ENCODE measurements at places on chromosomes 5 and 9.

DNA sequence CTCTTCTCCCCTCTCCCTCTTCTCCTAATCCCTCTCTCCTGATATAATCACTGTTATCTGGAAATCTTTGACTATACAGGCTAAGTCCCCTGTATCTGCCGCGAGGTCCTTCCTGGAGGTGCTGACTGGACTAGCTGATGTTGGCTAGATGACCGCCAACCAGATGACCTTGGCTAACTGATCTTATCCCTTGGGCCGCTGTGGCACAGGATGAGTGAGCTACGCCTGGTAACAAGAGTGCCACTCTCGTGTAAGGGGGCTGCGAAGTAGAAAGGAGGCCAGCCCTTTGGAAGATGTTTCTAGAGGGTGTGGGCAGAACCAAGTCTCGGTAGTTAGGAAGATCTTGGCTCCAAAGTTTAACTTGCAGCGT, 345 bp upstream of the PRRC1 start:
- DNase-seq = peak; percentile 17

- no peak for DNase-seq
Measured at GRCh38 chr9:126401107-126401506, 74.5 kb downstream of the MVB12B start.

DNA sequence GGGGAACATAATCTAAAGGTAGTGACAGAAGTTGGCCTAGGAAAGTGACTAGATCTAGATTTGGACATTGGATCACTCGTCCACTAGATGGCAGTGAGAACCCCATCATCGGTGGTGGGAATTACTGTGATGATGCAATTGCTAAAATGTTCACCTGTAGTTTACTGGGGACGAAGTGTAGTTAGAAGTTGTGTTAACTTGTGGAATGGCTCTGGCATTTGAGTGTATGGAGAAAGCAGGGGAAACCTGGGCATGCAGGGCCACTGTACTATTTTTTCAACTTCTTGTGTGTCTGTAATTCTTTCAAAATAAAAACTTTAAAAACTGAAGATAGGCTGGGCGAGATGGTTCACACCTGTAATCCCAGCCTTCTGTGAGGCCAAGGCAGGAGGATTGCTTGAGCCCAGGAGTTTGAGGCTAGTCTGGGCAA, 75.5 kb downstream of the PHAX start:
- no peak for DNase-seq

DNA sequence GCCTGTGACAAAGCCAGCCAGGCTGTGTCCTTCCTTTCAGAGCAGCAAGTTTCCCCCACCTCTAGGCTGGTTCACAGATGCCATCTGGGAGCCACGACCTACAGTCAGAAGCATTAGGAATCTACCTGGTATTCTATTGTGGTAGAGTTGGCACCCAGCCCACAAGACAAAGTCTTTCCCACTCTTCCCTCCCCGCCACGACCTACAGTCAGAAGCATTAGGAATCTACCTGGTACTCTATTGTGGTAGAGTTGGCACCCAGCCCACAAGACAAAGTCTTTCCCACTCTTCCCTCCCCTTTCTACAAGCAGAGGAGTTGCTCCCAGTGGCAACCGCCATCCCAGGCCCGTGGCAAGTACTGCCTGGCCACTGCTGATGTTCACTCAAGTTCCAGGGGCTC, 157.8 kb upstream of the TNC start:
- DNase-seq = no peak

DNA sequence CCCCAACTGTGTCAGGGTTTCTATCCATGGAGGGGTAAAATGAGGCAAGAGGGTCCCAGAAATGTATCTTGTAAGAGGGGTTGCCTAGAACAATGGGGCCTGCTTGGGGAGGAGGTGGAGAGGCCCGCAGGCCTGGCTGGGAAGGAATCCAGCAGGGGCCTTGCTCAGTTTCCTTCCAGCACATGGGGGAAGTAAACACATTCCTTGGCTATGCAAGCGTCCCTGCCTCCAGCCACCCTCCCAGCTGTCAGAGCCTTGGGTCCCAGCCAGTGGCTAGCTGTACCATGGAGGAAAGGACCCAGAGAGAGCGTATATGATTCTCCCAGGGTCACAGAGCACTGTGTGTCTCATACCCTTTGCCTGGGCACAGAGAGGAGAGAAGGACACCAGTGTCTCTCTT, 71.1 kb upstream of the IL17B start:
- no peak for DNase-seq

- no peak for DNase-seq
Measured at GRCh38 chr9:105854026-105854782, 159.9 kb downstream of the TMEM38B start.

- DNase-seq = no peak
Measured at GRCh38 chr5:66644111-66644510, 47.9 kb downstream of the MAST4 start.

DNA sequence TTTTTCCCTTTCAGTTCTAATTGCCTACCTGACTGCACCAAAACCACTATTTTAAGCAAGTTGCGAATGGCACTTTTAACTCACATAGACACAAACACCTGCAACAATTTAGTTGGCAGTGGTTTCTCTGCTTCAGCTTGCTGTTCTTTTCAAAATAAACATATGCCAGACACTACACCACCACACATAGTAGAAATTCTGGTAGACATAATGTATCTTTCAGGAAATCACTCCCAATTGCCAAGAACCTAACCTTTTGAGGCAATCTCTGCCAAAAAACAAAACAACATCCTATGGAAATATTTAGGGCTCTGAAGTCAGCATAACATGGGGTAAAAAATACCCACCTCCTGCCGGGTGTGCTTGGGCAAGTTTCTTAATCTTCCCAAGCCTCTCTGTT, 27.7 kb downstream of the GLIS3 start:
- DNase-seq = no peak

DNA sequence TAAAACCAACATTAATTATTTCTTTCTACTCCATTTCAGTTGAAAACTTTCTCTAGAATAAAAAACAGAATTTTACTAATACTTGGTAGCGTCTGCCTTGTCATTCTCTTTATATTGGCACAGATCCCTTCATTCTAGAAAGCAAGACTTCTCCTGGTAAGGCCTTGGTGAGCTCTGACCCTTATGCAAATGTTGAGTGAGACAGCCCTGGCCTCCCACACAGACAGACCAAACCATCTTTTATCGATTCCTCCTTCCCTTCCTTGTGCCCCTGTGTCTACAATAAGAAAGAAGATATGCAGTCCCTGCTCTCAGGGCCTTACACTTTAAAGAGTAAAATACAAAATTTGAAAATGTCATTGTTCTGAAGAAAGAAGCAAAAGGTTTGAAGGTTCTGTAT, 262.2 kb downstream of the EFNA5 start:
- DNase-seq = no peak

DNA sequence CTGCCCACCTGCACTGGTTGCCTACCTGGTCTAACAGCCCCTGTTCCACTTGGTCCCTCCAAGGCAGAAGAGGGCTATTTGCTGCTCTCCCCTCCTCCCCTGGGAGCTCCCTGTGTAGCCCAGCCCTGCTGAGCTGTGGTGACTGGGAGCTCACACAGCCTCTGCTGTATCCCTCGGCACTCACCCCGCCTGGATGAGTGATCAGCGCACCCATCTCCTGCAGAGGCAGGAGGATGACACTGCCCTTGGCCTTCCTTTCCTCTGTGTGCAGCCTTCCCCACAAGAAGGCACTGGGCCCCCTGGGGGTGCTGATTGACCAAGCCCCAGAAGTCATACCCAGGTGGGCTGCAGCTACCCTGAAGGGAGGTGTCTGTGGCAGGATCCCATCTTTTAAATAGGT, 134.2 kb downstream of the ADAMTS2 start:
- no peak for DNase-seq

DNA sequence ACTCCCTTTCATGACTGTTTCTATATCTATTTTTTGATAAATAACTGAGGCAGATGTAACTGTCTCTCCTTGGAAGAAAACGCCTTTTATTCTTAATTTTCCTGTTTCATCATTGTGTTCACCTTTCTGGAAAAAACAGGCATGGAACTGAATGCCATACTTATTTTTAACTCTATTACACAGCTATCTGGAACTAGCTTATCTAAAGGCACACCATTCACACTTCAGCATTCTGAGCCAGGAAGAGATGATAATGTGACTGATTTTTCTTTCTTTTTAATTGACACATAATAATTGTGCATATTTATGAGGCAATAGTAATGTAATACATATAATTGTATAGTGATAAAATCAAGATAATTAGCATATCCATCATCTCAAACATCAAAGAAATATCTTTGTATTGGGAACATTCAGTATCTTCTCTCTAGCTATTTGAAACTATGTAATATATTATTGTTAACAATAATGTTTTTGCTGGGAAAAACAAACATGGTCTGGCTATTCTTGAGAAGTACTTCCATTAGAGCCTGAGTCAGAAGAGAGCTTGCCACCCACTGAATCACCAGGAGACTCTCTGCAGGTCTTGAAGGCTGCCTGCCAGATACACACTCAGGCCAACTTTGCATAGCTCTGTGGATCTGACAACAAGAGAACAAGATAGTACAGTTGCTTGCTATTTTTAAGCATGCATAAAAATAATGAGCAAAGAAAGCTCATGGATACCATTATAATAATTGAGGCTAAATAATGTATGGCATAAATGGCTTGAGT, 501.0 kb upstream of the EDIL3 start:
- no peak for DNase-seq

DNA sequence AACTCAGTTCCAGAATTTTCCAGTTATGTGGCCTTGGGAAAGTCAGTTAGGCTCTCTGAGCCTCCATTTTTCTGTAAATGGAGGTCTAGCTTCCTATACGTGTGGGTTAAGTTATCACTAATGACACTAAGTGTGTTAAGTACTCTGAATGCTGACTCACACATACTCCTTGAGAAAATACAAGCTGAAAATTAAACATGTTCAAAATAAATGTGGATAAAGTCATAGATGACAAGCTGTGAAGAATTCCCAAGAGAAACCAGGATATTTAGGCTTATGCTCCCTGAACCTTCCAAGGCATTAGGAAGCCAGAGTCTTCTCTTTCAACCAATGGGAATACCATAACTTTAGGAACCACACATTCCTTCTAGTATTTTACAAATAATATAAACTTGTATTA, 58.1 kb downstream of the ABCA1 start:
- DNase-seq = no peak

- no peak for DNase-seq
Measured at GRCh38 chr5:33257807-33258429, 182.8 kb upstream of the TARS1 start.

DNA sequence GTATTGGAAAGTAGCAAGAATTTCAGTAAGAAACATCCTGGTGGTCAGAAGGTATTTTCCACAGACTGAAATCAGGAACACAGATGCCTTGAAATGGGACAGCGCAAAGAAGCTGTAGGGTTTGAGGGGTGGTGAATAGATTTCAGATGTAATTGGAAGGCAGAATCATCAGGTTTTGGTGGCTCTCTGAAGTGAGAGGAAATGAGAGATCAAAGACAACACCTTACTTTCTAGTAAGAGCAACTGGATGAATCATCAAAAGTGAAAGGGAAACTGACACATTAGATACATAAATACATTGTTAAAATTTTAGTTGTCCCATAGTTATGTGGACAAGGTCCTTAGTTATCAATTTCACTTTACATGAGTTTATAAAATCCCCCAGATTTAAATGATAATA, 188.2 kb upstream of the SLC27A6 start:
- no peak for DNase-seq

- no peak for DNase-seq
Measured at GRCh38 chr9:14077672-14078071, 236.3 kb downstream of the NFIB start.

DNA sequence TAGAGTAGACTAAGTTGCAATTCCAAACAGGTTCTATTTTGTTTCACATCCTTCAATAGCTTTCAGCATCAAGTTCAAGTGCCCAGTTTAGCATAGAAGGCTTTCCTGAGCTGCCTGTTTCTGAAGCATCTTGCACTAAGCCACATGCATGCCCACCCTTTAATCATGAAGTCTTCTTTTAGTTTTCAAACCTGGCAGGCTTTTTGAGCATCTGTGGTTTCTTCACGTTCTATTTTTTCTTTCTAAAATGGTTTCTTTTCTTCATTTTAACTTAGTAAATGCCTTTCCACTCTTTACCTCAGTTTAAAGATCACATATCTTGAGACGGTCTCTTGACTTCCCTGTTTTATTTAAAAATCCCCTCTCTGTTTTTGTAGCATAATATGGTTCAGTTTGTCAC, 360.1 kb downstream of the MAN2A1 start:
- no peak for DNase-seq

DNA sequence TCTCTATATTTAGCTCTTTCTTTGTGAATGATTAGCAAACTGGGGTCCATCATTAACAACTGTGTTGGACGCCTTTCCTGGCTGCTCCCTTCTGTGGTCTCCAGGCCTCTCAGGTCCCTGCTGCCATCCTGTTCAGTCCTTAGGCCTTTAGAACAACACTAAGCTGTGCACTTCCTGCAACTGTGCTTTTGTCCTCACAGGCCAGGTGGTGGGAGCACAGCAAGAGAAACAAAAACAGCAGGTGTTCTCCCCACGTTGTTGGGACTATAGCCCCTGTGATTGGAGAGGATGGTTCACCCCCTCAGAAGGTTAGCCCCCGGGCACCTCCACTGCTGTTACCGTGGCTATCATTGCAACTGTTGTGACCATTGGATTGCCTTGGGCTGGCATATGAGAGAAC, 41.7 kb upstream of the CLINT1 start:
- no peak for DNase-seq

DNA sequence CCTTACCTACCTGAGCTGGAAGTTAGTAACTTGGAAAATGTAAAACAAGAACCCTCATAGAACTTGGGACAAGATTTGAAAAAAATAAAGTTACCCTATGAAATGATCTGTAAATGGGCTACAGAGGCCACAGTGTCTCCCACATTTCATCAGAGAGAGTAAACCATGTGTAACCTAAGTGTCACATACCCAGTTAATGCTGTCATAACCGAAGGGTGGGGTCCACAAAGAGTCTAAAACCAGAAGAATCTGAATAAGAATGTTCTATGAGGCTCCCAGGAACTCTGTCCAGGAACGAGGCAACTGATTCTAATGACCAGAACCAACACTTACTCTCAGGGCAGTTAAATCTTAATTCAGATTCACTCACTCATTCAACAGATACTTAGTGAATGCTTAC, 1.0 kb upstream of the FAM13B start:
- DNase-seq = no peak

Data from CMK (cell line).